ENCODE measurements at places on chromosomes 3 and 15. TPM values are rescaled to one million over a fixed set of nuclear protein-coding genes. Genes with fewer than 3 reads are reported as not detected.

Gene EIF4G1
- 292 TPM for total RNA-seq

Gene IQCH
- total RNA-seq = 0.74 TPM

Gene GTF2A2
- 38.5 TPM for total RNA-seq

Gene ADAMTS17
- not detected for total RNA-seq

Gene BSN
- total RNA-seq = 0.27 TPM

Gene SLC24A5
- not detected for total RNA-seq

Gene FBLN2
- 452 TPM for total RNA-seq

Gene SLCO2A1
- under 0.01 TPM for total RNA-seq

Gene GOLGA8N
- 5.7 TPM for total RNA-seq

Gene TICRR
- total RNA-seq = 0.33 TPM

Gene DUOXA2
- not detected for total RNA-seq

DNA sequence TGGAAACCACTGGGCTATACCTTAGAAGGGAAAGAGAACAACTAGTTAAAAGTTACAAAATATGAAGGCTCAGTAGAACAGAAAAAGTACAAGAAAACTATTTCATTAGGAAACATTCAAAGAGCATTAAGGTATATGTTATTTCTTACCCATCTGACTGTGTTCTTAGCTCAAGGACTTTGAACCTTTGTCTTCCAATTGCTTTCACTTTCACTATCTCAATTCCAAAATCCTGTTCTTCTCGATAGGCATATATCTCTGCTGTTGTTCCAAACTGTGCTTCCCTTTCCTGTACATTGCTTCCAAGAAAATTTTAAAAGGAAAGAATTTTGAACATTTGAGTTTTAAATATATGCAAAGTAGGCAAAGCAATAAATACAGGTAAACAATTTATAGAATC is 6.9 kb downstream of the CRBN start:
- DNase-seq = no peak

GRCh38 chr3:59271971-59272370 is 222.1 kb upstream of the CFAP20DC start:
- DNase-seq = no peak

- DNase-seq = no peak
These were observed 14.7 kb downstream of the IQGAP1 start for GRCh38 chr15:90402767-90403166.

GRCh38 chr3:125011941-125012340 is 43.9 kb downstream of the HEG1 start:
- DNase-seq = peak; percentile 70

GRCh38 chr15:26623071-26623470 is 149.8 kb downstream of the GABRB3 start:
- no peak for DNase-seq

GRCh38 chr3:43018246-43018645 is 39.1 kb downstream of the GASK1A start:
- DNase-seq = no peak

GRCh38 chr15:29857221-29857789 is 35.0 kb upstream of the TJP1 start:
- DNase-seq = no peak

- DNase-seq = no peak
These were observed 6.8 kb downstream of the PRRT3 start for GRCh38 chr3:9945358-9945757.

DNA sequence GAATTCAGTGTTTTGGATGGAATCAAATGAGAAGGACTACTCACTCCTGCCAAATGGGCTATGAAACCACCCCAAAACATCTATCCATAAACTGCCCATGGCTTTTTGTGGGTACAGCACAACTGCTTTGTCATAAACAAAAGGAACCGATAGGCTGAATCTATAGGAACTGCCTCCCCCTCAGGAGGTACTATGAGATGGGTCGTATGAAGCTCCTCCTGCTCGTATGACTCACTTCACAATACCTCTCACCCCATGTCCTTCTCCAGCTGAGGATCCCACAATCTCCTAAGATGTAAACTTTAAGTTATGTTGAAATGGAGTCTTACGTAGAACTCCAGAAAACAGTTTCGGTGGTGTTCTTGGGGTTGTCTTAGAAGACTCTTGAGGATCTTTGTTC is 129.9 kb upstream of the SAMMSON start:
- no peak for DNase-seq

GRCh38 chr3:45929042-45929679 is 14.1 kb upstream of the CXCR6 start:
- peak; percentile 15 for DNase-seq

DNA sequence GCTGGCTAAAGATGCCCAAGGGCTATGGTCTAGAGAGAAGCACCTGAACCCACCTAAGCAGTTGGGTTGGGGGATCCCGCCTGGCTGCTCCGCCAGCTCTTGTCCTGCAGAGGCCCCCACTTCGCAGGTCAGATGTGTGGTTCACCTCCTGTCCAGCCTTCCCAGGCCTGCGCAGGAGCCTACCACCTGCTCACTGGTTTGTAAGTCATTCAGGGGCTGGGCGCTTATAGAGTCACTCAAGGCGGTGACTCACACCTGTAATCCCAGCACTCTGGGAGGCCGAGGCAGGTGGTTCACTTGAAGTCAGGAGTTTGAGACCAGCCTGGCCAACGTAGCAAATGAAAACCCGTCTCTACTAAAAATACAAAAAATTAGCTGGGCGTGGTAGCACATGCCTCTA is 3.9 kb upstream of the FURIN start:
- no peak for DNase-seq

DNA sequence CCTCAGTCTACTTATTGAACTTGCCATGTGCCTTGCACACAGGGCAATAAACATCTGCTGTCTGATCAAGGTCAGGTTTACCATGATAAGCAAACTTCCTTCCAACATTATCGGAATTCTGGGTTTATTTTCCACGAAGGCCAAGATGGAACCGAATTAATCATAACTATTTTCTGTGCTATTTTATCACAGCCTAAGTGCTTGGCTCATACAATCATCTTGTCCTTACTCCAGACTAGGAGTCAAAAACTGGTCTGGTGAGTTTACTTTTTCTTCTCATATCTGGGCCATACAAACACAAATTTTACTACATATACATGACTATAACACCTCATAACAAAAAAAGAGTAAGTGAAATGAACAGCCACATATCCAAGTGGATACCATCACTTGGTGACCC is 2.3 kb downstream of the FBN1 start:
- peak; percentile 63 for DNase-seq

DNA sequence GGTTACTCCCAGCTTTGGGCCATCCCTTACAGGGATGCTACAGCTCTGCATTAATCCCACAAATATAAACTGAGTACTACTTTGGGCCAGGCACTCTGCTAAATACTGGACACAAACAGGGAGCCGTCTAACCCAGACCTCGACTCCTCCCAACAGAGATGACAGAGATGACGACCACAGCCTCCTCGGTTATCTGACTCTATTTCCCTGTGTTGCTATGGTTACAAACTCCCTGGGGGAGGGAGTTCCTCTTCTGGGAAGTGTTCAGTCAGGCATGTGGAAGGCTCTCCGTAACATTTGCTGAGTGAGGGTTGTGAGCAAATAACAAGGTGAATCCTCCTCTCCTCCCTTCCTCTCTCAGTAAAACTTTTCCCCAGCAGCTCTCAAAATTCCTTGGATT is 6.7 kb upstream of the CMTM7 start:
- peak; percentile 59 for DNase-seq

DNA sequence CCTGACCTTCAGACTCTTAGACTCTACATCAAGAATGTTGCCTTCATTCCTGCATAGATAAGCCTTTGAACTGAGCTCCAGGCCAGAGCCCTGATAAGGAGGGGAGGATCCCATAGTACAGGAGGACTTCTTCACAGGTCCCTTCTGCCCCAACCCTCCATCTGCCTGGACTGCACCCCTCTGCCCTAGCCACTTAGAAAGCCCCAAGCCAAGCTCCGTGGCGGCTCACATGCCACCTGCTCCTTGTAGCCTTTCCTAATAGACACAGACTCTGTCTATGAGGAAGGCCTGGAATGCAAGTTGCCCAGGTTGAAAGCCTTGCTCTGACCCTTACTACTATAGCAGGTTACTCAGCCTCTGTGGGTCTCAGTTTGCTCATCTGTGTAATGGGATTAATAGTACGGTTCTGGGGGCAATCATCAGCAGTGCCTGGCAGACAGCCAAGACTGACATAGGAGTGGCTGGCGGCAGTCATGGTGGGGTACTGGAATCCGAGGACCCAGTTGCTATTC is 11.6 kb downstream of the PCSK6 start:
- no peak for DNase-seq

DNA sequence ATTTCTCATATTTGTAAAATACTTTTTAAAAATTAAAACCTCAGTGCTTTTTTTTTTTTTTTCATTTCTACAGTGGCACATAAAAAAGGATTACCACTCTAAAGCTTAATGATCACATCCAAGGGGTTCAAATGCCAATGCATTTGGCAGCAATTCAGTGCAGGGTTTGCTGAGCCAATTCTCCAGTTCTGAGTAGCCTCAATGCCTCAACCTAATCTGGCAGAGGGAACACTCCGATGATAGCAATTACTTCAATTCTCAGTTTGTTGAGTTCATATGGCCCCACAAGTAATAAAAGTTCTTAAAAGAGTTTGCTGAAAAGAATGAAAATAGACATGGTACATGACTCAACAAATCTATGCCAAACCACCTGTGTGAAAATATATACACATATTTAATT is 79.3 kb upstream of the RBMS3 start:
- DNase-seq = no peak

DNA sequence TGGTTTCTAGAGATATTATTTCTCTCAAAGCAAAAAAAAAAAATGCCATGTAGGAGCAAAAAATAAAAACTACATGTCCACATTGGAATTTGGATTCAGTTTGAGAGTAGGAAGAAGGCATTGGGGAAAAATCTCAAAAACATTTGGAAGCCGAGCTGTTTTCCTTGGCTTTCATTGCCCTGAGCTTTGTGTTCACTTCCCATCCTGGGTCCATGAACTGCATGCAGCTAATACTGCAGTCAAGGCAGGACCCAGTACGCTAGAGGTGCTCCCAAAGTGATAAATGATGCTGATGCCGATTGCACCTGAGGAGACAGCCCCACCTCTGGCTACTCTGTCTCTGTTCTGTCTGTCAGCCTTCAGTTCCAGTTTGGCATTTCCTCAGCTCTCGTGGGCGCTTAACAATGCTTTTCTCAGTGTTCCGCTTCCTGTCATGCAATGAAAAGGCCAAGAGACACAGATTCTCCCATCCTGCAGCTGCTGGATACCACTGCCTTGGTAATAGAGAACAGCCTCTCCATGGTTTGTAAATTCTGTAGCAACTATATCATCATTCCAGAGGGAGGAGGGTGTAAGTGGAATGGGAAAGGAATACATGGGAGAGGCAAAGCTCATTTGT is 181.8 kb downstream of the RYR3 start:
- DNase-seq = no peak

DNA sequence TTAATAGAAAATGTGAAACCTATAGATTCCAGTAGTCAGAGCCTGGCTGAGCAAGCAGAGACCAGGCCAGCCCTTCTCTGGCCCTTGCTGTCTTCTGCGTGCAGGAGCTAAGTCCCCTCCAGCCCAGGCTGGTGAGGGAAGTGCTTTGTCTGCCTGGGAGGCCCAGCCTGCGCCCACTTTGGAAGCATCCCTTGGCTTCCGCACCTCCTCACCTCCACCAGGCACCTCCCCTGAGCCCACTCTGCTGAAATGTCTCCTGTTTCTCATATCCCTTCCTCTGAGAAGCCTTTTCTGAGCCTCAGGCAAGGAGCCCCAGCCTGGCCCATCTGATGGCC is 45.3 kb downstream of the ALDH1L1 start:
- no peak for DNase-seq

DNA sequence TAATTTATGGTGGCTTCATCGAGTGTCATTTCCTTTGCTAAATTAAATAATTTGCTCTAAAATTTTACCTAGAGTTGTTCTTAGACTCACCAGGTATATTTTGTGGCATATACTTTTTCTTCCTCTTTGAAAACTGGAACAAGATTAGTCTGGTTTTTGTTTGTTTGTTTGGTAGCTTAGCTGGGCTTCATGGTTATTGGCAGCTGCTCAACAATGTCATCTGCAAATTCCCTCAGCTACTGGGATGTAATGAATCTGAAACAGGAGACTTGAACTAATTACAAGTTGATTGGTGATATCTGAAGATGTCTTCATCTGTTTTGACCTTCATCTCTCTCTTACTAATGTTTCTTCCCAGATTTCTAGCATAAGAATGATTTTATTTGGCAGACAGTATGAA is 270.5 kb upstream of the P2RY1 start:
- no peak for DNase-seq

DNA sequence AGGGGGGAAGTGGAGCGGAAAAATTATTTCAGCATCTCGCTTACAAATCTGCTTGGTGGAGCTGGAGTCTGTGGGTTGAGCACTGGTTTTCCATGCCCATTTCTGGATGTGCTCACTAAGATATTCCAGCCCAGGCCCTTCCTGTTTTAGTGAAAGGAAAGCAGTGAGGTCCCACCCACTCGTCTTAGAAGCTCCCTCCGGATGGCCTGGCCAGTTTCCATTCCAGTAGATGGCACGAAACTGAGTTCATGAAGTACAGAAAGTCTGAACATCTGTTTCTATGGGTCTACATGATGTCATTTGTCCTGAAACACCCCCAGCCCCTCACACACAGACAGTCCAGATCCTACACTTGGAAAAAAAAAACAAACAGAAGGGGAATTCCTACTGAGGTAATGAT is 31.9 kb upstream of the THSD4 start:
- DNase-seq = peak; percentile 74

- no peak for DNase-seq
These were observed 254.0 kb upstream of the SOX2 start for GRCh38 chr3:181457756-181458155.

DNA sequence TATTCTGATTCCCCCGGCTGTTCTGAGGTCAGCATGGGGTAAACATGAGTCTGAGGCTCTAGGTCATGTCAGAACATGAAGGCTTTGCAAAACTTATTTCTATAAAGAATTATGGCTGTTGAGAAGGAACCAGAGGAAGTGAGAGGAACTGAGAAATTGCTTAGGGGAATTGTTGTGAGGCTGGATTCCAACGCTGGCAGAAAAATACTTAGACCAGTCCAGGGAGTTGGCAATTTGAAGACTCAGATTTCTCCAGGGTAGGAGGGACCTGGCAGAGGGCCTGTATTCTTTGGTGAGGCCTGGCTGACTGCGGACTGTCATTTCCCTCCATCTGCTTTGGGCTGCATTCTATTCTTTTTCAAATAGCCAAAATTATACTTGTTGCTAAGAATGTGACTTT is 155.5 kb downstream of the PLD1 start:
- peak; percentile 92 for DNase-seq

DNA sequence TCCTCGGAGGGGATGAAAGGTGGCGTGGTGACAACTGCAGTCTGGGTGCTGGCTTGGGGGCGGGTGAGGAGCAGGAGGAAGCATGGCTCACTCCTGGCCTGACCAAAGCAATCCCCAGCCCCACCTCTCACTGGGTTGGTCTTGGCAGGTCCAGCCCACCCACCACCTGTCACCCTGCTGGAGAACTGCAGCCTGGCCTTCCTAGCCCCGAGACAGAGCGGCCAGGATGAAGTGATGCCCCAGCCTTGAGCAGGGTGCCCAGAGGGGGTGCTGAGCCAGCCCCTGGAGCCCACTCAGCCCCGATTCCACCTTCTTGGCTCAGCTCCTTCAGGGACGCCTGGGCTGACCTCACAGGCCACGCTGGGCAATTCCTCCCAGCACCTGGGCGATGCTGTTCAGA is 89.9 kb downstream of the IQSEC1 start:
- no peak for DNase-seq

- DNase-seq = no peak
These were observed 1.5 kb downstream of the ECE2 start for GRCh38 chr3:184277366-184277765.

- DNase-seq = peak; percentile 62
These were observed 628.4 kb upstream of the ALCAM start for GRCh38 chr3:104738271-104738670.
